ENCODE measurements at places on chromosomes 16 and 17.

DNA sequence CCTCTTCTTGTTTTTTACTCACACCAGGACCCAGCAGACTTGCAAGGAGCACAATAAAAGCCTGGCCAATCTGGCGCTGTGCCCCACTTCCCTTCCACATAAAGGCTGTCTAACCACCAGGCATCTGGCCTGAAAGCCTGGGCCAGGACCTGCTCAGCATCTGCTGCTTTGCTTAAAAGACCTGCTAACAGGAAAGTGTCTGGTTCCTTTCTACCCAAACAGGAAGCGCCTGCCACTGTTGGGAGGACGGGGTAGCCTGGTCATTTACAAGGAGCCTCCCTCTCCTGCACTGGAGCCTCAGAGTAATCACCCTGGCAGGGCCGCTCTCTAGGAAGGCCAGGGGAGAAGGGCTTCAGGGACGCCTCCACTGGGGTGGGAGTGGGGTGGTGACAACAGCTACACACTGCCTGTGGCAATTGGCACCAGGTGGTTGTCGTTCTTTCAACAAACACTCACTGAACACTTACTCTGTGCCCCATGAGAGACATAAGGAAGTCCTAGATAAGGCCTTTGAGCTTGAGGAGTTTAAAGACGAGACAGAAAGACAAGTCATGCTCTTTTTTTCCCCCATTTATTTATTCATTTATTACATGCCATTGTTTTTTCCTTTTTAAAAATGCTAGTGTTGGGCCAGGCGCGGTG, 6.3 kb upstream of the MMP28 start:
- DNase-seq = no peak

DNA sequence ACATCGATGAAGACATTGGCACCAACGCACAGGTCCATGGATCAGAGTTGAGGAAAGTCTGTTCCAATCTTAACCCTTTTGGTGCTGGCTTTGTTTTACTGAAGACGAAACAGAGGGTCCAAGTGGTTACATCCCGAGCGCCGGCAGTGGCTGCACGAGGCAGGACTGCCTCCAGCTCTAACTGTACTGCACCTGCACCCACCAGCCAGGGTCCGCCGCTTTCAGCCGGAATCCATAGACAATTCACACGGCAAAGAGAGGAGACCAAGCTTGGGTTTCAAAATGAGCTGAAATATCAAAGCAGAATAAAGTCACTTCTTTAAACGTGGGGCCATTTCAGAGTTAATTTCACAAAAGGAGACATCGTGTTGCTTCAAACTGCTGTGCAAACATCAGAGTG, 21.2 kb upstream of the ZC3H18 start:
- no peak for DNase-seq

GRCh38 chr16:84475643-84476240, 28.7 kb downstream of the MEAK7 start:
- DNase-seq = no peak

DNA sequence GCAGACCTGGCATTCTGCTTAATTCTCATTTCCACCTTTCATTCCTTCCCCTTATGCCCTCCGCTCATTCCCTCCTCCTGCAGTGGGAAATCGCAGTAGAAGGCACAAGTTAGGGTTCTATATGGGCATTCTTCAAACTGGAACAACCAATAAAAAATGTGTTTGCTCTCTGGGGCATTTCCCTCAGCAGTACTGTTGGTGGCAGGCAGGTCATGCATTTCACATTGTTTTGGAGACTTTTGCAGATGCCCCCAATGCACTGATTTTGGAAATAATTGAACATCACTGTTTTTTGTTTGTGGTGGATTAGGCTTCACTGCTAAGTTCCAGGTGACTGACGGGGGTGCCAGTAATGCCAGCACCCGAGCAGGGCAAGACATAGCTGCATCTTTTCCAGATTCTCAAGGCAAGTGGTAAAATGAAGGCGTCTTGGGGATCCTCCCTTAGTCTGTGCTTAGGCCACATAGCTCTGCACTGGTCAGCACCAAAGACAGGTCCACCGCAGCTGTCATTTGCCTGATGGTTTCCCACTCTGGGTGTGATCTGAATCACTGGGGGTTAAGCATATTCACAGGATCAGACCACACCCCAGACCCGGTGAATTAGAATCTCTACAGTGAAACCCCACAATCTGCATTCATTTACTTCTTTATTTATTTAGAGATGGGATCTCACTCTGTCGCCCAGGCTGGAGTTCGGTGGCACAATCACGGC, 304.5 kb downstream of the CPPED1 start:
- DNase-seq = no peak

GRCh38 chr17:15660077-15660476, 24.0 kb downstream of the TRIM16 start:
- DNase-seq = no peak

- DNase-seq = no peak
Observed at GRCh38 chr16:21702276-21702675, 38.5 kb downstream of the OTOA start.

GRCh38 chr16:11609474-11610120, 22.9 kb upstream of the LITAF start:
- DNase-seq = no peak

DNA sequence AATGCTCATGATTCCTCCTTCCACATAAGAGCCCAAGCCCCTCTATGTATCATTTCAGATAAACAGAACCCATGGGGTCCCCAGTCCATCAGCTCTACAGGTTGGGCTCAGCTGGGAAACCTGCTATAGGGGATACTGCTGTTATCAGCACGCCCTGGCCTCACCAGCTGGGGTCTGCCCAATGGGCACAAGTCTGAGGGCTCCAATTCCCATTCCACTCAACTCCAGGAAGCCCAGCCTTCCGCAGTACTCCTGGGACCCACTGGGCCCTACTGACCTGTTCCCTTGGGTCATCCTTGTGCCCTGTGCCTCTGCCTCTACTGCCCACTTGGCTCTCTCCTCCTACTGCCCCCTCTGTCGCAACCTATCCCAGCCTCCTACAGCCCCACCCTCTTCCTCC, 16.2 kb upstream of the XYLT2 start:
- DNase-seq = no peak

- no peak for DNase-seq
Observed at GRCh38 chr16:61074324-61074723, 961.9 kb downstream of the CDH8 start.

GRCh38 chr16:24075931-24076716, 180.0 kb upstream of the CACNG3 start:
- peak; percentile 22 for DNase-seq

GRCh38 chr17:47368262-47368661, 44.5 kb downstream of the EFCAB13 start:
- DNase-seq = no peak

DNA sequence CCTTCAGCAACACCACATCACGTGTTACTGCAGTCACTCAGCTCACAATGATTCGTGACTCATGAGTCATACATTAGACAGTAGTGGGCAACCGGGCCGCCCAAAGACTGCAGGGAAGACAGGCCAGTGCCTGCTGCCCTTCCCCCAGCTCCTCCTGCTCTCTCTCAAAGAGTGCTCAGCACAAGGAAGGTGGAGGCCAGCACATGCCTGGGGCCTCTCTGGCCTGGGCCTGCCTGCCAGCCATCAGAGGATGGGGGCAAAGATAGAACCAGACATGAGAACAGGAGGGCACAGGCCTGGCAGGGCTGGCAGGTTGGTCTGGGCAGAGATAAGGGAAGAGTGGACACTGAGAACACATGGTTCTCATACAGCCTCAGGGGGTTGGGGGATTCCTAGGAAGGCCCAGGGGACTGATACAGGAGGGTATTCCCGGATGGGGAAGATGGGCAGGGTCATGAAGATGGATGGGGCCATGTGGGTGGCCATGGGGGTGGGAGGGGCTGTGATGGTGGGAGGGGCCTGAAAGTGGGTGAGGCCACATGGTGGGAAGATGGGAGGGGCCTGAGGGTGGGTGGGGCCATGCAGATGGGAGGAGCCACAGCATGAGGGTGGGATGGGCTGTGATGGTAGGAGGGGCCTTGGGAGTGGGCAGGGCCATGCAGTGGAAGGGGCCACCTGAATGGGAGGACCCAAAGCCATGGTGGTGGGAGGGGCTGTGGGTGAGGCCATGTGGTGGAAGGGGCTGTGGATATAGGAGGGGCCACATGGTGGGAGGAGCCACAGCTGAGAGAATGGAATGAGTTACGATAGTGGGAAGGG, 29.0 kb downstream of the KATNB1 start:
- DNase-seq = peak; percentile 93

DNA sequence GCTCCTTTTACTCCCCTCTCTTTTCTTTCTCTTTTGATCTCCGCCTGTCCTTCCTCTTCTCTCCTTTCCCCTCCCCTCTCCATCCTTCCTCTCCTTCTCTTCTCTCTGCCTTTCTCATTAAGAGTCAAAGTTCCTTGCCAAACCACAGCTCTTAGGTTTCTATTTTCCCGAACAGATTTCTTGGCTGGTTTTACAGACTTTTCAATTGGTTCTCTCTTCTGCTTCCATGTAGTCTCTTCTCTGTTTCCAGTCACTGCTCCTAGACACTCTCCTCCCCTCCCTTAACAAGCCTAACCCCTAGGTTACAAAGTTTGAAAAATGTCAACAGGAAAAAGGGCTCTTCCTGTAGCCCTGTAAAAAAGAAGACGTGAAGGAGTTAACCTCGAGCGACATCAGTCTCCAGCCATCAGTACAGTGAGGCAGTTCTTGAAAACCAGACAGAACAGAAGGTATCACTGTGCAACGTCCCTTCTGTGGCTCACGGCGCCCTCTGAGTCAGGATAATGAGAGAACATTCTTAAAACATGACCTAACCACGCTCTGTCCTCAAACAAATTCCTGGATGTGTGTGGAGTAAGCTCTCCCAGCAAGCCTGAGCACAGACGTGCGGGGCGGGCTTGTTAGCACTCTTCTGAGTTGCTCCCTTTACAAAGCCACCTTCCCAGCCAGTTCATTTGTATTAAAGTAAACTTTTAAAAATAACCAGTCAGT, 11.6 kb upstream of the MARCHF10 start:
- peak; percentile 64 for DNase-seq

DNA sequence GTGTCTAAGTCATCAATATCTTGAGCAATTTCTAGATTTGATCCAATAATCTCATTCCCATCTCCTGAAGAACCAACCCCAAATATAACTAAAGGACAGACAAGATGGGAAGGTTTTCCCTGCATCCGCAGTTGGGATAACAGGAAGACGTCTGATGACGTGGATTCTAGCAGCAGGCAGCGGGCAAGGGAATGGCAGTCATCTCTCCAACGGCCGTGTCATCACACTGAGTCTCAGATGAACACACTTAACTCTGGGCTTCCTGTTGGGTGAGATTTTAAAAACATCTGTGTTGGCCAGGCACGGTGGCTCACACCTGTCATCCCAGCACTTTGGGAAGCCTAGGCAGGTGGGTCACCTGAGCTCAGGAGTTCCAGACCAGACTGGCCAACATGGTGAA, 20.9 kb upstream of the TIMP2 start:
- DNase-seq = no peak

DNA sequence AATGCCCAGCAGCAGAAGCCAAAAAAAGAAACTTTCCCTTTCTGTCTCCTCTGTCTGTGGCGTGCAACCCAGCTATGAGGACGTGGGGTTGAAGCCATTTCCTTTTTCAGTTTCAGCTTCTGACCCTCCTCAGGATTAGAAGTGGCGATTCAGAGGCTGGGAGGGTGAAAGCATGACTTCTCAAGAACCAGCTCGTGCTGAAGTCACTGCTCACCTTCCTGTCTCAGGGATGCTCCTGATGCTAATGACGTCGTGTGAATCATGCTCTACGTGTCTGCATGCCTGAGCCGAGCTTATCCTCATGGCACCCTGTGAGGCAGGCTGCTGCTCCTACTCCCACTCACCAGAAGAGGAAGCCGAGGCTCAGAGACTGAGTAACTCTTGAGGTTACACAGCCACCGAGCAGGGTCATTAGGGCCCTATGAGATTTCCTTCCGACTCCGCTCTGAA, 5.7 kb upstream of the LPO start:
- DNase-seq = peak; percentile 33

GRCh38 chr17:21288571-21289017, 4.1 kb downstream of the MAP2K3 start:
- DNase-seq = no peak

GRCh38 chr16:25078386-25078978, 33.1 kb upstream of the LCMT1 start:
- DNase-seq = no peak

GRCh38 chr16:85640585-85640984, 27.5 kb downstream of the GSE1 start:
- DNase-seq = no peak

- peak; percentile 74 for DNase-seq
Observed at GRCh38 chr17:63911657-63912100, 621 bp upstream of the CSHL1 start.

- no peak for DNase-seq
Observed at GRCh38 chr16:7497691-7498090, 165.0 kb downstream of the RBFOX1 start.

GRCh38 chr16:55349867-55350266, 25.9 kb downstream of the IRX6 start:
- no peak for DNase-seq

DNA sequence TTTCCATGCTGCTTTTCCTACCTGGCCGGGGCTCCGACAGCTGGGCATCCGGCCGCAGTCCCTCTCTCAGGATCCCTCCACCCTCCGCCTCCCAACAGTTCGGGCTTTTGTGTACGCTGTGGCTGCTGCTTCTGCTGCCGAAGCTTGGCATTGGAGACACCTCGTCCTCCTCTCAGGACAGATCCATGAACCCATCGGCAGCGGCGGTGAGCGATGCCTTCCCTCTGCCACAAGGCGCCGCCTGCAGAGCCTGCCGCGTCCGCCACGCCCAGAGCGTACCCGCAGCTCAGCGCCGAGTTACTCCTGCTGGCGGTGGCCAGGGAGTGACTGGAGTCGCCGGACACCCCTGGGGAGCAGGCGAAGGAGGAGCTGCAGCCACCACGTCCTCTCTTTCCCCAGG, 2032.8 kb downstream of the TP53TG3F start:
- no peak for DNase-seq

DNA sequence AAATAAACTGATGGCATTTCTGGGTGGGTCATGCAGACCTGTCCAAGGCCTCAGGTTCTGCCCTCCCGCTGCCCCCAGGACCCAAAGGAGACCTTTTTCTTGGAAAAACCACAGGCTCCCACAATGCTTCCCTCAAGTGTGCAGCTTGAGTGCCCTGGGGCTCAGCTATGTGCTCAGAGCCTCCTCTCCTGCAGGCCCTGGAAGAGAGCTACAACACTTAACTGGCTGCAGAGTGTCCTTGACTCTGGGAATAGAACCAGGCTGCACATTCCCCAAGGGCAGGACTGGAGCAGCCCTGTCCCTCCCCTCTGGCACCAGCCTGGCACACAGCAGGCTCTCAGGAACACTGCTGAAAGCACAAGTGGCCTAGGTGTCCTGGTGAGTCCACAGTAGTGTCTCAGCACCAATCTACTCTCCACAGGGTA, 4.8 kb upstream of the SREBF1 start:
- no peak for DNase-seq

GRCh38 chr16:54446639-54447038, 160.1 kb upstream of the IRX3 start:
- DNase-seq = no peak

Data from GM23338 (cell line).